ENCODE measurements at places on chromosomes 11 and 22.

GRCh38 chr11:27466363-27466762 lies 6.2 kb downstream of the LGR4 start:
- no peak for DNase-seq

GRCh38 chr11:43367382-43368178 lies 8.9 kb downstream of the TTC17 start:
- DNase-seq, result no peak

- DNase-seq, result no peak
Measured at GRCh38 chr22:45207533-45207932, 33.2 kb downstream of the KIAA0930 start.

GRCh38 chr22:49057910-49058309 lies 769.8 kb downstream of the BRD1 start:
- no peak for DNase-seq

DNA sequence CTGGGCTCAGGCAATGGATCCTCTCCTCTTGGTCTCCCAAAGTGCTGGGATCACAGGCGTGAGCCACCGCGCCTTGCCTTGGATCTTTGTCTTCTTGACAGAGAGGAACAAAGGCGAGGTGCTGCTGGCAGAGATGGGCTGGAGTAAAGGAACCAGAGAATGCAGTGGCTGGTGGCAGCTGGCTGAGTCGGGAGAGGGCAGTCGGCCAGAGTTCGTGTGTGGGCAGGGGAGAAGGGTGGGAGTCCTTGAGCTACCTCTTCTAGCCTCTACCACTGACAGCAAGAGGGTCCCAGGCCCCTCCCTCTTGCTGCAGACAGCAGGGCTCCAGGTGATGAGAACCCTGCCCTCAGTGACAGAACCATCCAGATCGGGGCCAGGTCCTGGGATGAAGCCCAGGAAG lies 86.2 kb upstream of the LINC01488 start:
- DNase-seq, result no peak

DNA sequence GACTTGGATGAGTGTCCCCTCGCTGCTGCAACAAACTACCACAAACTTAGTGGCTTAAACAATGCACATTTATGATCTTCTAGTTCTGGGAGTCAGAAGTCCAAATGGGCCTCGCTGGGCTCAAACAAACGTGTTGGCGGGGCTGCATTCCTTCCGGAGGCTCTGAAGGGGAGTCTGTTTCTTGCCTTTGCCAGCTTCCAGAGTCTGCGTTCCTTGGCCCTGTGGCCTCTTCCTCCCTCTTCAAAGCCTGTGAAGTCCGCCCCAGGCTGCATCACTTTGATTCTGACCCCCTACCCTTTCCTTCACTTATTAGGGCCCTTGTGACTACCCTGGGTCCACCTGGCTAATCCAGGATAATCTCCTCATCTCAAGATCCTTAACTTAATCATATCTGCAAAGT lies 80.3 kb upstream of the NECTIN1 start:
- no peak for DNase-seq

DNA sequence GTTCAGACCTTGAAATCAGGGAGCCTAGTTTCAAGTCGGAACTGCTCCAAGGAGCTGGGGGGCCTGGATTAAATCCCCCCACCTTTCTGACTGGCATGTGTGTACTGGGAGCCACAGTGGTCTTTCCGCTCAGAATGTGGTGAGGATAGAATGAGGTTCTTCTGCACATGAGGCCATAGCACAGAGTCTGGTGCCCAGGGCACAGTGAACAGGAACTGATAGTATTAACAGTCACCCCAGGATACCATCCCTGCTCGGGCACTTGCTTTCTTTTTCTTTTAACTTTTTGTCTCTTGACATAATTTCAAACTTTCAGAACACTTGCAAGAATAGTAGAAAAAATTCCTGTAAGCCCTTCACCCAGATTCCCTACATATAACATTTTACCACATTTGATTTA lies 28.8 kb downstream of the LMO1 start:
- no peak for DNase-seq

DNA sequence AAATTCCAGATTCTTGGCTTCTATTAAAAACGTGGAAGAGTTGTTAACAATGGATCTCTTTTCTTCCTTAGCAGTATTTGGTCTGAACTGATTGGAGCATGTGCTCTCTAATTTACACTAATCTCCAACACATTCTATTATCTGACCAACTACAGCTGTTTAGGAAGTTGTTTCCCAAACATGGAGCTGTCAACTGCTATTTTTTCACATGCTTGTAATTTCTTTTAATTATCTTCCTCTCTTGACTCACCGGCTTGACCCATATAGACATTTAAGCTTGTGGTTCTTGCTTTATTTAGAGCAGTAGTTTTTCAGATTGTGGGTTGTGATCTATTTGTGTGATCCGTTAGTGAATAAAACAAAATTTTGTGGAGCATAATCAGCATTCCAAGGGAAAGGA lies 40.8 kb downstream of the CTNND1 start:
- no peak for DNase-seq

DNA sequence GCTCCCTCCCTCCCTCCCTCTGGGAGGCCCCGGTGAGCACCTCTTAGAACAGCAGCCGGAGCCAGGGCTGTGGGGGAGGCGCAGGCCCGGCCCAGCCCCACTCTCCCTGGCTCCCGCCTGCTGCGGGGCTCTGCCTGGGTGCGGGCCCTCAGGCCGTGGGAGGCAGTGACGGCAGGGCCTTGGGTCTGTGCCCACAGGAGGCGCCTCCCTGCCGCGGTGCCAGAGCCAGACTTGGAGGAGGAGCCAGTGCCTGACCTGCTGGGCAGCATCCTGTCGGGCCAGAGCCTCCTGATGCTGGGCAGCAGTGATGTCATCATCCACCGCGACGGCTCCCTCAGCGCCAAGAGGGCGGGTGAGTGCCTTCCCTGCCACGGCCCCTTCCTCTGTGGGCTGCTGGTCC lies 9.5 kb downstream of the IRF7 start:
- DNase-seq, result no peak

GRCh38 chr22:20928573-20928967 lies 11.4 kb downstream of the CRKL start:
- no peak for DNase-seq

GRCh38 chr22:44142421-44143104 lies 38.2 kb upstream of the PARVG start:
- no peak for DNase-seq

DNA sequence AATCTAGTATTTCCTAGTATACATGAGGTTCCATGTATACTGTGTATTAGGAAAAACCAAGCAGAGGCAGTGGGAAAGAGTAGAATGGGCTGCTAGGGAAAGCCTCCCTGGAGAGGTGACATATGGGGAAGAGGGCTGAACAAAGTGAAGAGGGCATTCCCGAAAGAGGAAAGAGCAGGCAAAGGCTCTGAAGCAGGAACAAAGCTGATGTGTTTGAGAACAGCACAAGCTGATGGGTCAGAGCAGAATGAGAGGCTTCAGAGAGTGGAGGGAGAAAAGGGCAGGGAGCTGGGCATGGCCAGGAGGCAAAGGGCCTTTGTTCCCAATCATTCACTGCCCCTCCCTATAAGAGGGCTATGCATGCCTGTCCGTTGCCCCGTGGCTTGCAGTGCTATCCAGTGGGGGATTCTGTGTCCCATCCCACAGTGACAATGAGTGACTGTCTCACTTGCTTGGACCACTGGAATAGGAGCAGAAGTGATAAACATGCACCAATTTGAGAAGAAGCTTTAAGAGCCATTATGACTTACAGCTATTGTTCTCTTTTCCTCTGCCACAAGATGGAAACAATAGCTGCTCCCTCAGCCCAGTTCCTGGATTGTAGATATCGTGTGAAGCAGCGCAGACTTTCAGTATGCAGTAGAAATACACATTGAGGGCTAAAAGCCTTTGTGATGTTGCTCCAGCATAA lies 39.6 kb downstream of the GALNT18 start:
- no peak for DNase-seq

GRCh38 chr11:48043111-48043990 lies 63.0 kb downstream of the PTPRJ start:
- no peak for DNase-seq

DNA sequence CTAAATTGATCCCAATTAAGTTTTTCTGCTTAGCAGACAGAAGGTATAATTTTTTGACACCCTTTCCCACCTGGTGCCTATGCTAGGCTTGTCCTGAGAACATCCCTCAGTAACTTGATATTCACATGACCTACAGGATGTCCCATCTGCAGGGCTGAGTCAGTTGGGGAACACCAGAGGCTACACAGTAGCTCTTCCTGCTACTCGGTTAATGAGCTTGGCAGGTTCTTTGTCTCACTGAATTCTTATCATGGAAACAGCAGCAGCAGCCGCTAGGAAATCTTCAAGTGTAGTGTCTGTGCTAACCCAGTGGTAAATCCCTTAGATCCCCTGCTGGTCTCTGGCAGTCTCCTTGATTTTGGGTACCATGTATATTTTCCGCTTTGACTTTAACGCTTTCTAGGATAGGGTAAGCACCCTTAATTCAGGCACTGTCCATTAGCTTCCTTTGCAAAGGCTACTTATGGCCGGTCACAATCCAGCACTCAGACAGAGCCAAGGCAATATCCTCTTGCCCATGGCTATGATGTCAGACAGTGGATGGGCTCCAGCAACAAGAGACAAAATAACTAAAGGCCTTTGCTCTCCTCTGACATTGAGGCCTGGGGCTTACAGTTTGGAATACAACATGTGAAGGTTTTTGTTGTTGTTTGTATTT lies 8.5 kb downstream of the MRPL16 start:
- DNase-seq, result no peak

DNA sequence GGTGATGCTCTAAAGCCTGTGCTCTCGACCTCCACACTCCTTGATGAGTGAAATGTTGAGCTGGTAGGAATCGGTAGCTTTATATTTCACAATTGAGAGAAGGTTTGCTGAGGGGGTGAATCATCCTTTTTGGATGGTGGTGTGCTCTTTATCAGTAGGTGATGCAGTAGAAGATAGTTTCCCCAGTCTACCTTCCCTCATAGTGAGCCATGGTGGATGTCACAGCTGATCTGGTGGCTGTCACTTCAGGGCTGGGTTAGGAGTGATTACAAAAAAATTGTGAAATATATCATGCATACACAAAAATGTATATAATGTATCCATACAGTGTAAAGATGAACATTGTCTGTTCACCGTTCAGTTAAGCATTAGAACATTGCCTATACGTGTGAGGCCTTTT lies 105.3 kb downstream of the GRAMD1B start:
- DNase-seq, result no peak

DNA sequence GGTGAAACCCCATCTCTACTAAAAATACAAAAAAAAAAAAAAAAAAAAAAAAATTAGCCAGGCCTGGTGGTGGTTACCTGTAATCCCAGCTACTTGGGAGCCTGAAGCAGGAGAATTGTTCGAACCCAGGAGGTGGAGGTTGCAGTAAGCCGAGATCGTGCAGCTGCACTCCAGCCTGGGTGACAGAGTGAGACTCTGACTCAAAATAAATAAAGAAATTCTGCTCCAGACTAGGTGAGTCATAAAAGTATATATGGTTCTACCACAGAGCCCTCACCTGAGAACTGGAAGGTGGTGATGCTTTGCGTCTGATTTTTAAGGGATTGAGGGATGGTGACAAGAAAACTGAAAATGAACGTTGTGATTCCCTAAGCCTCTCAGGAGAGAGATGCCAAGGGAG lies 58.4 kb downstream of the NTM start:
- no peak for DNase-seq

DNA sequence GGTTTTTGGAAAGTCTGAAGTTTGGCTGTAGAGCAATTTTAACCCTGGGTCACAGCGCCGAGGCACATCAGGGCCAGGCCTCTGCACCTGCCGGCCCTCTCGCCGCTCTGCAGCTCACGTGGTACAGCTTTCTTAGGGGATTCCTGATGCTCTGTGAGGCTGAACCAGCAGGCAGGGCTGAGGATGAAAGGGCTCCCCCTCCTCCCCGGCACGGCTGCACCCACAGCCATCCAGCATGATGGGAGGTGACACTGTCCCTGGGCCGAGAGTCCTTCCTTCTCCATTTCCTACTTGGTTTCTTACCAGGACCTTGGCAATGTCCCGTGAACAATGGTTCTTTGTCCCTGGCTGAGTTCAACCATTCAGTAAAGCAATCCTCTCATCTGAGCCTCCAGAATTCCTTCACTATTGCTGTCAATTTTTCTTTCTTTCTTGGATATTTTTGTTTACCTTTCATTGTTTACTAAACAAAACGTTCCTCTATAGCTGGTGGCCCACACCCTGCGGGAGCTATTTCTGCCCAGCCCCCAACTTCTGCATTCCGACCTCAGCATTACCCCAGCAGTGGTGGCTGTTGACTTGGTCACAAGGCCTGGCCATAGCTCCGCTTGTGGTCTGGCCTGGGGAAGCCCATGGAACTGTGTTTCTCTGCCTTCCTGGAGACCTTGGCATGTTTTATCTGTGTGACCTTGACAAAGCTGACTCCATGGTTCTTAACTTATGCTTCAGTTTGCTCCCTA lies 172.8 kb upstream of the B3GAT1 start:
- no peak for DNase-seq

DNA sequence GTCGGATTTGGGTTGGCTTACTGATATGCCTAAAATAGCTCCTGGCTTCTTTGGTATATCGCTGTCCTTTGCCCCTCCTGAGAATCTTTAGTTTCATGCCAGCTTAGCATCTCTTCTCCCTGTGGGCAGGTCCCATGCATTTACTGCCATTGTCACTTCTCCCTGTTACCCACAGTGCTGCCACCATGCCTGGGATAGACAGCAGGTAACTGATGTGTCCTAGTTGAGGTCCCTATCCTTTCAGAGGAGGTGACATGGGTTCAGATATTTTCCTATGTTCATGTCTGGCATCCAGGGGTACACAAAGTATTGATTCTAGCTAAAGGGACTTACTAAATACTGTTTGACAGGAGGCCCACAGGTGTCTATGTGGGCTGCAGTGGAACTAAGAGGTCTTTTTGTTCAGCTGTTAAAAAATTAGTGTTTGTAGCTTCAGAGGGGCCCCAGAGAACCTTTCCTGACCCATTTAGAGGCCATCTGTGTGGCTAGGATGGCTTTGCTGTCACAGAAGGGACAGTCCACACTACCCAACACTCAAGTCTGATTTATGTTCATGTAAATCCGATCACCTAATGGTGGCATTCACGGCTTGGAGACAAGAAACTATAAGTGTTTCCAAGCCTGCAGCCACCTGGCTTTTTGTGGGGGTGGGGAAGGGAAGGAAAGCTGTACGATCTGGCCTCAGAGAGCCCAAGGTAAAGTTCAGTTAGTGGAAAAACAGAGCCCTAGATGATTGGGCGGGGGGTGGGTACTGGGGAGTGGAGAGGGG lies 8.5 kb downstream of the TIMP3 start:
- no peak for DNase-seq

DNA sequence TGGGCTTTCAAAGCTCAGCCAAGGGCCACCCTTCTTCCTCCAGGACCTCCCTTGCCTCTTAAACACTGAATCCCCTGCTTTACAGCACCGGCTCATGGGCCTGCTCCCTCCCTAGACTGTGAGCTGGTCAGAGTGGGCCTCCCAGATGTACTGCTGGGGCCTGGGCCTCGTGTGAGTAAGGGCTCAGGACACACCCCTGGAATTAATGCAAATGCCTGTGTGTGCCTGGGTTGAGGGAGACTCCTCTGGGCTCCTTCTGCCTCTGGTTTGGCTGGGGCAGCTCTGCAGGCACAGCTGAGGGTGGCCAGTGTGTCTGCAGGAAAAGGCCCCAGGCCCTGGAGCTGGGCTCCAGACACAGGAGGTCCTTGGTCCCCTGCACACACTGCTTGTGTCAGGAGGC lies 24.2 kb downstream of the ALX4 start:
- DNase-seq, result no peak

- DNase-seq, result no peak
Measured at GRCh38 chr11:69427337-69427736, 54.1 kb upstream of the LINC01488 start.

- DNase-seq, result no peak
Measured at GRCh38 chr22:50547263-50547985, 1.7 kb downstream of the KLHDC7B start.
